ENCODE measurements at places on chromosomes 7 and 10.

- H3K27ac ChIP-seq, result no peak overlapping the region
- H3K27me3 ChIP-seq, result no peaks in the 10 kb centered on the region
- peaks cover 87% of the 10 kb centered on the region for H3K36me3 ChIP-seq
- DNase-seq, result no peak
Measured at GRCh38 chr10:114859222-114859621, 37.6 kb downstream of the FHIP2A start.

- no peak overlapping the region for H3K4me3 ChIP-seq
- no peak for DNase-seq
- no peak overlapping the region for H3K27ac ChIP-seq
- no peaks in the 10 kb centered on the region for H3K27me3 ChIP-seq
- H3K36me3 ChIP-seq, result no peaks in the 10 kb centered on the region
Measured at GRCh38 chr10:79223091-79224048, 123.9 kb upstream of the PPIF start.

GRCh38 chr7:103664577-103664976, 218.6 kb upstream of the SLC26A5 start:
- H3K4me3 ChIP-seq, result no peak overlapping the region
- no peaks in the 10 kb centered on the region for H3K36me3 ChIP-seq
- H3K4me1 ChIP-seq, result no peaks in the 10 kb centered on the region
- H3K27ac ChIP-seq, result no peak overlapping the region
- no peaks in the 10 kb centered on the region for H3K27me3 ChIP-seq

- no peak overlapping the region for H3K4me3 ChIP-seq
- no peaks in the 10 kb centered on the region for H3K27me3 ChIP-seq
Measured at GRCh38 chr10:34667177-34667576, 147.9 kb downstream of the PARD3 start.

- no peak overlapping the region for H3K27ac ChIP-seq
- no peaks in the 10 kb centered on the region for H3K36me3 ChIP-seq
- DNase-seq, result no peak
- H3K27me3 ChIP-seq, result peaks cover 16% of the 10 kb centered on the region
- no peak overlapping the region for H3K4me3 ChIP-seq
- H3K4me1 ChIP-seq, result no peaks in the 10 kb centered on the region
Measured at GRCh38 chr7:94295850-94296249, 98.8 kb upstream of the COL1A2 start.

DNA sequence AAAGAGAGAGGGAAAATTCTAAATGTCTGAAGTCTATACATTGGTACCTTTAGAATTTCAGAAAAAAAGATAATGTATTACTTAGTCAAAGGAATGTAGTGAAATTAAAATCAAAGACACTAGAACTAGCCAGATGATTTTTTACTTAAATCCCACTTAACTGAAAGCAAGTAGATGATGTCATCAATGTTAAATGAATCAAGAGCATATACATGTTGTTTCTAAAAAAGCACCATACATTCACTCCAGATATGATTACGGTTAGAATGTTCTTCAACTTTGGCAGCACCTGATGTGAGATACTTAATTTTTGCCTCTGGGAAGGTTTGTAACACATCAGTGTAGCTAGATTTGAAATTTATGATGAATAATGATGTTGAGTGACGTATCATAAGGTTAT, 576.7 kb upstream of the CNTNAP2 start:
- H3K4me1 ChIP-seq, result no peaks in the 10 kb centered on the region
- no peak for DNase-seq
- no peak overlapping the region for H3K4me3 ChIP-seq
- no peaks in the 10 kb centered on the region for H3K36me3 ChIP-seq

GRCh38 chr7:74218343-74218698, 8.5 kb downstream of the LAT2 start:
- H3K27me3 ChIP-seq, result no peaks in the 10 kb centered on the region
- peaks cover 15% of the 10 kb centered on the region for H3K4me1 ChIP-seq
- no peak for DNase-seq
- no peak overlapping the region for H3K27ac ChIP-seq

All from activated T-cell treated with anti-CD3 and anti-CD28 coated beads, Interleukin-2, amount 50 U/mL, for 24 hours (primary cell).